ENCODE measurements at places on chromosomes 16 and 17. TPM values are rescaled to one million over a fixed set of nuclear protein-coding genes. Genes with fewer than 3 reads are reported as not detected.

GRCh38 chr17:45430738-45431530 is 1.7 kb downstream of the ARHGAP27 start:
- H3K27me3 ChIP-seq = no peaks in the 10 kb centered on the region
- peaks cover 51% of the 10 kb centered on the region for H3K4me1 ChIP-seq
- peak overlapping the region; percentile 90 for H3K27ac ChIP-seq

- peak overlapping the region; percentile 16 for H3K27ac ChIP-seq
- H3K4me1 ChIP-seq = peaks cover 28% of the 10 kb centered on the region
- no peak overlapping the region for H3K4me3 ChIP-seq
- peak; percentile 74 for DNase-seq
- peaks cover 36% of the 10 kb centered on the region for H3K36me3 ChIP-seq
These were observed 29.4 kb downstream of the HMOX2 start for GRCh38 chr16:4505356-4506147.

HBQ1 gene
- not detected for total RNA-seq

- DNase-seq = peak; percentile 99
- peak within 1 kb of the TSS; percentile 70 for H3K4me3 ChIP-seq
- H3K27me3 ChIP-seq = no peaks in the 10 kb centered on the region
- H3K4me1 ChIP-seq = peaks cover 37% of the 10 kb centered on the region
These were observed at the start of gene HS3ST3B1 for GRCh38 chr17:14300575-14301278. Gene HS3ST3B1 (plus strand): TSS chr17:14301081. CDS start chr17:14301519, 438 bp downstream.

DNA sequence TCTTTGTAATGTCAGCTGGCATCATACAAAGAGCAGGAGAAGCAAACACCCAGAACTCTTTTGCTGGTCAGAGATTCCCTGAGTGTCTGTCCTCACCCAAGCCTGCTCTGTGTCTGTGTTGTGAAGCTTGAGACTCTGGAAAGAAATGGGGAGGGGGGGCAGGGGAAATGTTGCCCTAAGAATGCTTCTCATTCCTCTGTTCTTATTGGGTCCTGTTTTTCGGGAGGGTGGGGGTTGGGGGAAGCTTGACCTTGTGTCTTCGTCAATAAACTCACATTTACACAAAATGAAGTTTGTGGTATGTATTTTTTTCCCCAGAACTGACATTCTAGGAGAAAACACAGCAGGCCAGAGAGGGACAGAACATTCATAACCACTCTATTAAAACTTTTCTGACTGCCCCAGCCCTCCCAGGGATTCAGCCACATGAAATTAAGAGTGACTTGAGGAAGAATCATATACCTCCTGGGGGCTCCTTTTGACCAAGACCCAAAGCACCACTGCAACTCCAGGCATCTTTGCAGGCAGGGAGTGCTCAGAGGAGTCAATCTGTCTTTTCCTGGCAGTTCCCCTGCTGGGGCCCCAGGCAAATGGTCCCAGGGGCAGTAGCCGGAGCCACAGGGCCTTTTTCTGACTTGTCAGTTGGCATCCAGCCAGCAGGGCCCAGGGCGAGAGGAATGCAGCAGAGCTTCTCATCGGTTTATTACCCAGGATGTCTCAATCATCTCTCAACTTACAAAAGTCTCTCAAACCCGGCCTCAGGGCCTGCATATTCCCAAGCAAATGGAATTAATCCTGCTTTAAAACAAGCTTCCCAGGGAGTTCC is 5.1 kb upstream of the RASL10B start:
- no peak for DNase-seq
- H3K36me3 ChIP-seq = peaks cover 64% of the 10 kb centered on the region
- no peaks in the 10 kb centered on the region for H3K27me3 ChIP-seq
- no peak overlapping the region for H3K27ac ChIP-seq
- no peak overlapping the region for H3K4me3 ChIP-seq

RNF43 gene
- total RNA-seq = 19.1 TPM

DNA sequence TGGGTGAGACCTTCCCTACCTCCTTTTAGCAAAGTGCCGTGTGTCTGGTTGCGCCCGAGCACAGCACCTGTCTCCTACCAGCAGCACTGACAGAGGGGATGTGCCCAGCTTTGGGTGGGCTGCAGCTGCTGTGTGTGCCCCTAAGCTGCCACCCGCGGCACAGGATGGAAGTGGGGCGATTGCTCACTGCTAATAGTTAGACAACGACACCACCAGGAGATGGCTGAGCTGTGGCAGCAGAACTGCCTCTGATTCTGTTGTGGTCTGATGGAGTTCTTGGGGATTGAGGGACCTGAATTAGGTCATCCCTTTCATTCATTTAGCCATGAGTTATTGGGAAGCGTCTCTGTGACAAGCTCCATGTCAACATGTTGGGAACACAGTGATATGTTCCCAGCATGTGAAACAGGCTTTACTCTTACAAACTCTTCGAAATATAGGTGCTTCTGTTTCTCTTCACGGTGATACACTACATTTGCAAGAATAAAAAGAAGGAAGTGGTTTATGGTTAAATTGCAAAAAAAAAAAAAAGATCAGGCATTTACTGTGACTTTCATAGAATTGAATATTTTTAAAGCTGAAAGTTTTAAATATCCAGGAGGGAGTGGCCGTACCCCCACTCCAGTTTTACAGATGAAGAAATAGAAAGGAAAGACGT is 184.4 kb downstream of the MAF start:
- peak; percentile 37 for DNase-seq
- peaks cover 9% of the 10 kb centered on the region for H3K4me1 ChIP-seq
- no peak overlapping the region for H3K4me3 ChIP-seq
- H3K36me3 ChIP-seq = no peaks in the 10 kb centered on the region
- no peak overlapping the region for H3K27ac ChIP-seq

SLC5A10 gene
- not detected for total RNA-seq

DNA sequence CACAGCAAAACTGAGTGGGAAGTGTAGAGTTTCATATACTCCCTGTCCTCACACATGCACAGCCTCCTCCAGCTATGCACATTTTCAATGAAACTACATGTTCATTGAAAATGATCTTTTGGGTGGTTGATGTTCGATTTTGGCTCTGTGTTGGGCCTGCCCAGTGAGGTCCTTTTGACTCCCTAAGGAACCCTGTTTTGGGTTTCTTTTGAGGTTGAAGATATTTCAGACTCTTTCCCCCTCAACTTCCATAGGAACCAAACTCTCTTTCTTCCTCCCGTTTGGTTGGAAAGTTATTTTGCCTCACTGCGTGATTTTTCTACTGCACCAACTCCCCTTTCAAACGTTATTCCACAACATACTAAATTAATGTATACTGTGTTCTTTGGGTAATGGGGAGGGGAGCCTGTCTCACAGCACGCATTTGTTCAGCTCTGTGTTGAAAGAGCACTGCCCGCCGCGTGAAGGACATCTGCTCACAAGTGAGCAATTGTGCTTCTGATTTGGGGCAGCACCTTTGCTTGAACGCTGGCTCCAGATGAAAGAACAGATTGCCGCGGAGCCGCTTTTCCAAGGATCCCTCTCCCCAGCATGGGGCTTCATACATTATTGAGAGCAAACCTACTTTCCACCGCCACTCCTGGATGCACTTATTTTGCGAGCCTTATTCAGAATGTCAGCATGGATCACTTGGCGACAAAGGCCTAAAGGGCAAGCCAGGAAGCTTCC is 385.9 kb downstream of the WWOX start:
- H3K27me3 ChIP-seq = no peaks in the 10 kb centered on the region
- no peaks in the 10 kb centered on the region for H3K4me1 ChIP-seq
- H3K36me3 ChIP-seq = no peaks in the 10 kb centered on the region
- no peak for DNase-seq

GRCh38 chr16:53159781-53160436 is 105.1 kb downstream of the CHD9 start:
- no peak overlapping the region for H3K27ac ChIP-seq
- peaks cover 25% of the 10 kb centered on the region for H3K36me3 ChIP-seq

CD300H gene
- total RNA-seq = not detected

DNA sequence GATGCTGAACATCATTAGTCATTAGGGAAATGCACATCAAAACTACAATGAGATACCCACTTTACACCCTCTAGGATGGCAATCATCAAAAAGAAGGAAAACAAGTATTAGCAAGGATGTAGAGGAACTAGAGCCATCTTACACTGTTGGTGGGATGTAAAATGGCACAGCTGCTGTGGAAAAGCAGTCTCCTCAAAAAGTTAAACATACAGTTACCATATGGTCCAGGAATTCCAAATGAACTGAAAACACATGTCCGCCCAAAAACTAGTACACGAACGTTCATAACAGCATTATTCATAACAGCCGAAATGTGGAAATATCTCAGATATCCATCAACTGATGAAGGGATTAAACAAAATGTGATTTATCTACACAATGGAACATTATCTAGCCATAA is 7.0 kb downstream of the FBF1 start:
- no peaks in the 10 kb centered on the region for H3K4me1 ChIP-seq
- no peak overlapping the region for H3K27ac ChIP-seq
- DNase-seq = no peak
- no peaks in the 10 kb centered on the region for H3K36me3 ChIP-seq
- no peak overlapping the region for H3K4me3 ChIP-seq
- H3K27me3 ChIP-seq = no peaks in the 10 kb centered on the region

- no peaks in the 10 kb centered on the region for H3K4me1 ChIP-seq
- no peak overlapping the region for H3K27ac ChIP-seq
- H3K36me3 ChIP-seq = peaks cover 44% of the 10 kb centered on the region
- H3K27me3 ChIP-seq = no peaks in the 10 kb centered on the region
These were observed 16.5 kb downstream of the ZNF18 start for GRCh38 chr17:11980813-11981212.

HBM gene
- not detected for total RNA-seq

- no peaks in the 10 kb centered on the region for H3K4me1 ChIP-seq
- no peaks in the 10 kb centered on the region for H3K27me3 ChIP-seq
- no peaks in the 10 kb centered on the region for H3K36me3 ChIP-seq
- DNase-seq = no peak
- H3K27ac ChIP-seq = no peak overlapping the region
These were observed 10.0 kb upstream of the USP43 start for GRCh38 chr17:9635340-9635739.

TLCD2 gene
- total RNA-seq = 16.2 TPM

TNS4 gene
- 0.54 TPM for total RNA-seq

DNA sequence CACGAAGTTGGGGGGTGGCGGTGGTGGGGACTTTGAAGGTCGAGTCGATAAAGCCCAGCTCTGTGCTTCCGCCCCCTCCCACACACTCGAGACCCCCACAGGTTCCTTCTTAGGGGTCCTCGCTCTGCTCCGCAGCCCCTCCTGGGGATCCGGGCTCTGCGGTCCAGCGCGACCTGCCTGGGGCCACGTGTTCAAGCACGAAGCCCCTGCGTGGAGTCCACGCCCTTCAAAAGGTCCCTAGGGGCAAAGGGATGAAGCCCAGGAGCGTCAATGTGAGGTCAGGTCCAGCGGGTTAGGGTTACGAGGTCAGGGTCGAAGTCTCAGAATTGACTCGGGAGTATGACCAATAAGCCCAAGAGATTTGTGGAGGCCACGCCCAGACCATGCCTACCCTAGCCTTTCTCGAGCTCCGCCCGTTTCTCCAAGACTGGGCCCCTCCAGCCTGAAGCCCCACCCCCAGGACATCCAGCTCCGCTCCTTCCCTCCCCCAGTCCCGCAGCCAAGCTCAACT is 786 bp upstream of the CACNA1G start:
- peaks cover 51% of the 10 kb centered on the region for H3K4me1 ChIP-seq
- peaks cover 11% of the 10 kb centered on the region for H3K36me3 ChIP-seq
- H3K27ac ChIP-seq = no peak overlapping the region
- peak overlapping the region; percentile 60 for H3K4me3 ChIP-seq

GRCh38 chr17:81811705-81812570 is 8.0 kb downstream of the GCGR start:
- no peak overlapping the region for H3K4me3 ChIP-seq
- H3K27me3 ChIP-seq = no peaks in the 10 kb centered on the region
- no peaks in the 10 kb centered on the region for H3K36me3 ChIP-seq
- DNase-seq = peak; percentile 68
- H3K27ac ChIP-seq = no peak overlapping the region

Data from upper lobe of left lung (tissue), 6 donors.